ENCODE measurements at places on chromosomes 2 and 18. TPM values are rescaled to one million over a fixed set of nuclear protein-coding genes. Genes with fewer than 3 reads are reported as not detected.
A peak's percentile ranks its signal among the peaks of the same experiment; 100 is the strongest.

KCNF1 gene
- not detected for polyA plus RNA-seq

IL36G gene
- not detected for polyA plus RNA-seq

DNA sequence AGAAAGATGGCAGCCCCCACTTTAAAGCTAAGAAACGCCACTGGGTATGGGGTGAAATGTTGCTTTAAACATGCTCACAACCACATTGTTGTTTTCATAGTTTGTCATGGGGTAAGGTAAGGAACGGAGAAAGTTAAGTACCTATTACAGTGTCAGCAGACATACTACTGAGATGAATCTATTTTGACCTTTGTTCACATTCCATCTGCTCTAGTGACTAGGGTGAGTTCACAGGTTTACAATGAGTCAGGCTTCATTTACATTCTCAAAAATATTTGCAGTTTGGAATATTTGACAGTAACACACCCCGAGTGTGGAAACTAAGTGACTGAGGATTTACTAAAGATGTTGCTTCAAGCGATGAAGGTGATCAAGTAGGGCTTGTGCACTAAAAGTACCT, 428.7 kb upstream of the ACVR2A start:
- no peak for DNase-seq

C2orf81 gene
- polyA plus RNA-seq = 0.06 TPM

DNA sequence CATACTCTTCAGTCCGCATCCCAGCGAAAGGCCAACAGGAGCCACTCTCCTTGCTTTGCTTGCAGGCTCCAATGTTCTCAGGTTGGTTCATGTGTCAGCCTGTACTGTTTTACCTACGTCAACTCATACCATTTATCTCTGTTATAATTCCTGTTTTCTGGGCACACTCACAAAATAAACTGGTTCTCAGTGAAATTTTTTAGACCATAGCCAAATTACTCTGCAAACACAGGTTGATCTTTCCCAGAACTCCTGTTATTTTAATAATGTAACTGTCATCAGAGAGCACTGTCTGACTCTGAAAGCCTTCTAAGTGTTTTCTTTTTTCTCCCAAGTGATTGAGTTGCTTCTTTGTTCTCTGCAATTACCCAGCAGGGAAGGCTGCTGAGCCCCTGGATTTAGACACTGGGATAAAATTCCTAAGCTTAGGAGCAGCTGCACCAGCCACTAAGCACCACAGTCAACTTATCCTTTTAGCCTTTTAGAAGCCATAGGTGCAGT, 111.6 kb upstream of the PIEZO2 start:
- DNase-seq = no peak

DNA sequence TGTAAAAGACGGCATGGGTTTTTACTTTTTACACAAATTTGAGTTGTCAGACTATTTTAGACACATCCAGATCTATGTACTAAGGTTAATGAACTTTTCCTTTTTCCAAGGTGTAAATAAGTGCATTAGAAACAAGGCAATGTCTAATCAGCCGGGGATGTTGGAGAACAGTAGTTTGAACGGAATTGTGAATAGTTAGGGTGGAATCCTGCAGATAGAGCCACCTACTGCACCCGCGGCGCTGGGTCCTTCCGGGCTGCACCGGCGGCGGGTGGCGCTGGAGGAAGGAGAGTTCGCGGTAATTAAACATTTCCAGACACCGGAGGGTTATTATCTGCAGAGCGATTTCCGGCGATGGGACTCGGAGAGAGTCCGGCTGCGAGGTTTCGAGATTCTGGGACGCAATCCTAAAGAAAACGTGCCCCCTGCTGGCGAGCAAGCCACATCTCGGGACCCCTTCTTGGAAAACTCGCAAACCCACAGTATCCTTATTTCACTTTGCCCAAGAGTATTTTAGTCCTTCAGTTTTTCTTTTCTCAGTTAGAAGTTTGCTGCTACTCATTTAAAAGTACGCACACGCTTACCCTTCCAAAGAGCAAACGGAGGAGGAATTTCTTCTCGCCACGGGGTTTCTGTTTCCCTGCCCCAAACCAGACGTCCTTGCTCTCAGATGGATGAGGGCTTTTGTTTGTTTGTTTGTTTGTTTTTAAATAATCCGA, 4.5 kb upstream of the OSR1 start:
- peak; percentile 86 for DNase-seq

- DNase-seq = peak; percentile 80
Measured at GRCh38 chr2:636641-637405, 40.4 kb downstream of the TMEM18 start.

DNA sequence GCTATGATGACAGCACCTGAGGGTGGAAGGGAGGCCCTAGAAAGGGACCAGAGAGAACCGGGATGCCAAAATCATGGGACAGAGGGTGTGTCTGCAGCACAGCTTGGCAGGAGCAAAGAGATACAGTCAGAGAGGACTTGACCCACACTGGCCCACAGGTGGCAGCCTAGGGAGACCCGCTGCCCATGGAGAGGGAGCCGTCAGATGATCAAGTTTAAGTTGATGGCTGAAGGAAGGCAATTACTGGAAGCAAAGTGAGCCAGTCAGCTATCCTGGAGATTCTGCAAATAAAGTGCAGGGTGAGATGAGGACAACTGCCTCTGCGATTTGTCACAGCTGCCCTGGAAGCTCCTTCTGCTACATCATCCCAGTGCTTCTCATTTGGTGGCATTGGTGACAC, 74.0 kb downstream of the CMPK2 start:
- no peak for DNase-seq

DNA sequence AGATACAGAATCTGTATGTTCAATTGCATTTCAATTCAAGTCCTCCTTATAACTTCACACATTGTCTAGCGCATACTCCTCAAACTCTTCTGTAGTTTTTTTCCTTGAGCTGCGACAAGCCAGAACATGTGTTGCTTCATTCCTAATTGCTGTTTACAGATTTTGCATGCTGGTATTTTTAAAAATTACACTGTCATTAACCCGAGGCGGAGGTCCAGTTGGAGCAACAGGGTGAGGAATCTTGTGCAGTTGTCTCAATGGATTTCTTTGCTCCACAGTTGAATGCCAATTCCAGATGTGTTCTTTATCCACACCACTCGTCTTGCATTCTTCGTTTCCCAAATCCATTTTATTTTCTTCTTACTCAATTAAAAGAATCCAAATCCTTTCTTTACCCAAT, 16.4 kb upstream of the SERPINB13 start:
- DNase-seq = no peak

- DNase-seq = no peak
Measured at GRCh38 chr2:144694456-144694855, 174.5 kb upstream of the ZEB2 start.

GLB1L gene
- 0.82 TPM for polyA plus RNA-seq

DNA sequence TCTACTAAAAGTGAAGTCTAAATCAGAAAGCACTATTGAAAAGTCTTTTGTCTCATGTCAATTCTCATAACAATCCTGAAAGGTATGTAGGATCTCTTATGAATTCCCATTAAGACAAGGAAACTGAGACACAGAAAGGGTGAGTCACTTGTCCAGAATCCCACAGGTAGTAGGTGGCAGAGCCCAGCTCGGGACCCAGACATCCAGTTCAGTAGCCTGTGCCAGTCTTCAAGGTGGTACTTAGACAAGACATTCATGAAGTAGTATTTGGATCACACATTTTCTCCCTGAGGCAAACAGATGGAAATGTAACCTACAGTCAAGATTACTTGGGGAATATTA, 14.8 kb upstream of the PARD3B start:
- DNase-seq = no peak

ELOA2 gene
- 0.07 TPM for polyA plus RNA-seq

DNA sequence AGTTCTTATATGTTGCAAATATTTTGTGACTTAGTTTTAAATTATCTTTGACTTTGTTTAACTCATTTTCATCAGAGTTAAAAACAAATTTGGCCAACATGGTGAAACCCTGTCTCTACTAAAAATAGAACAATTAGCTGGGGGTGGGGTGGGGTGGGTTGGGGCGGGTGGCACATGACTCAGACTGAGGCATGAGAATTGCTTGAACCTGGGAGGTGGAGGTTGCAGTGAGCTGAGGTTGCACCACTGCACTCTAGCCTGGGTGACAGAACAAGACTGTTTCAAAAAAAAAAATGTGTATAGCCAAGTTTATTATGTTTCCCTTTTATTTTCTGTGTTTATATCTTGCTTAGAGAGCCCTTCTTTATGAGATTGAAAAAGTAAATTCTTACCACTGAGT, 14.2 kb upstream of the LIPG start:
- no peak for DNase-seq

Measured in psoas muscle (tissue), 8 donors.